ENCODE measurements at places on chromosomes 1 and 21. TPM values are rescaled to one million over a fixed set of nuclear protein-coding genes. Genes with fewer than 3 reads are reported as not detected.
A peak's percentile ranks its signal among the peaks of the same experiment; 100 is the strongest.

DNA sequence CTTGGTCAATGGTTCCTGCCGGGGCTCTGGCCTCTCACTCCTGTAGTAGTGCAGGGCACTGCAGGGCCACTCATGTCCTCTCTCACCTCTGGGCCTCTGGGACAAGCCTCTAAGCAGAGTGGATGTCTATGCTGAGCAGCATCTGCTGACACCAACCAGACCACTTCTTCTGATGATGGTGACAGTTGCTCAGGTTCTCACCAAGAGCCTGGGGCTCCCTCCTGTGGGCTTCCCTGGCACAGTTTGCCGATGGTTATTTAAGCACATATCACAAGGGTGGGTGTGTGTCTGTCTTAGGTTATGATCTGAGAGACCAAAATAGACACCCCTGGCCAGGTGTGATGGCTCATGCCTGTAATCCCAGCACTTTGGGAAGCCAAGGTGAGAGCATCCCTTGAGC lies 17.4 kb upstream of the GPR137B start:
- H3K27ac ChIP-seq, result no peak overlapping the region
- H3K4me3 ChIP-seq, result no peak overlapping the region
- H3K4me1 ChIP-seq, result no peaks in the 10 kb centered on the region
- DNase-seq, result no peak
- no peaks in the 10 kb centered on the region for H3K27me3 ChIP-seq
- H3K36me3 ChIP-seq, result no peaks in the 10 kb centered on the region

The NBPF6 gene
- total RNA-seq, result not detected

- no peaks in the 10 kb centered on the region for H3K36me3 ChIP-seq
- no peaks in the 10 kb centered on the region for H3K27me3 ChIP-seq
- H3K4me3 ChIP-seq, result no peak overlapping the region
- peak overlapping the region; percentile 36 for H3K27ac ChIP-seq
- no peak for DNase-seq
These were observed 5.9 kb upstream of the VPS45 start for GRCh38 chr1:150061632-150062101.

The SELENBP1 gene
- total RNA-seq, result 102 TPM

DNA sequence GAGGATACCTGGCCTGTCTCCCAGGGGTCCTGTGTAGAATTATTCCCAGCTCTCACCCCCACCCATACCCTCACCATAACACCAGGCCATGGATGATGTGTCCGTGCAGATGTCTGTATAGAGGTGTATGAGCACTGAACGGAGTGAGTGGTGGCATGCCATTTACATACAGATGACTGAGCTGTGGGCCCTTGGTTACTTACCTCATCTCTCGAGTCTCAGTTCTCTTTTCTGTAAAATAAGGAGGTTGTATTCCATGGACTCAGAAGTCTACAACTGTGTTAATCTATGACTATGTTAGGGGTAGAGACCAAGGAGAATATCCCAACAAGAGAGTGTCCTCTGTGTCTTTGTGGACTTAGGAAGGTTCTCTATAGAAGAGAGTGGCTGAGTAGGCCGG lies 65.6 kb upstream of the CD1D start:
- no peak overlapping the region for H3K27ac ChIP-seq
- DNase-seq, result no peak
- H3K27me3 ChIP-seq, result no peaks in the 10 kb centered on the region
- H3K4me1 ChIP-seq, result peaks cover 17% of the 10 kb centered on the region
- H3K36me3 ChIP-seq, result no peaks in the 10 kb centered on the region

DNA sequence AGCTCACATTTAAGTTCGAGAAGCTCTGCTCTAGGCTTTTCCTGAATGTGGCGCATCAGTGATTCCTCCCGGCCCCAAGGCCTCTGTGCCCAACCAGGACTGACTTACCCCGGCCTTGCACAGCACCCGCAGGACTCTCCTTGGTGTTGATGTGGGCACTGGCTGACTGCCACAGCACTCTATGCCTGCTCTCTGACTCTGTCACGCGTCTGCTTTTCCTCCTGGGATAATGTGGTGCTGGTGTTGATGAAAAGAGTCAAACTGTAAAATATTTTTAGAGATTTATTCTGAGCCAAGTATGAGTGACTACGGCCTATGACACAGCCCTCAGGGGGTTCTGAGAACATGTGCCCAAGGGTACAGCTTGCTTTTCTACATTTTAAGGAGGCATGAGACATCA lies 15.5 kb upstream of the SLC2A5 start:
- no peaks in the 10 kb centered on the region for H3K4me1 ChIP-seq
- no peak overlapping the region for H3K4me3 ChIP-seq
- H3K27me3 ChIP-seq, result no peaks in the 10 kb centered on the region
- DNase-seq, result peak; percentile 83
- H3K36me3 ChIP-seq, result no peaks in the 10 kb centered on the region

DNA sequence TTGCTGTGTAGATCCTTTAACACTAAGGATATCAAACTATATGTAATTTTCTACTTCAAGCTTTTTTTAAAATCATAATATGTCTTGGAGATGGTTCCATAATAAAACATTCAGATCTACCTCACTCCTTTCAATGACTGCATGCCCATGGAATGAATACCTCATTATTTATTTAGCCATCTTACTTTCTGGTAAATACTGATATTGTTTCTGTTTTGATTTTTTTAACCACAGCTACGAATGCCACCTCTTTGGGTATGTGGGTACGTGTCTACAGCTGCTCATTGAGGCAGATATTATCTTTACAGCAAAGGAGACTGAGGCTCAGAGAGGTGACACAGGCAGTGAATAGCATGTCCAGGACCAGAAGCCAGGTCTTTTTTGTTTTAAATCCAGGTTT lies 215.7 kb downstream of the ST6GALNAC3 start:
- H3K27me3 ChIP-seq, result no peaks in the 10 kb centered on the region
- no peak for DNase-seq
- no peak overlapping the region for H3K27ac ChIP-seq
- no peak overlapping the region for H3K4me3 ChIP-seq
- no peaks in the 10 kb centered on the region for H3K4me1 ChIP-seq

GRCh38 chr1:114207635-114208034 lies 54.0 kb upstream of the SYT6 start:
- H3K4me1 ChIP-seq, result no peaks in the 10 kb centered on the region
- no peak overlapping the region for H3K27ac ChIP-seq
- H3K4me3 ChIP-seq, result no peak overlapping the region
- H3K36me3 ChIP-seq, result no peaks in the 10 kb centered on the region
- H3K27me3 ChIP-seq, result no peaks in the 10 kb centered on the region

DNA sequence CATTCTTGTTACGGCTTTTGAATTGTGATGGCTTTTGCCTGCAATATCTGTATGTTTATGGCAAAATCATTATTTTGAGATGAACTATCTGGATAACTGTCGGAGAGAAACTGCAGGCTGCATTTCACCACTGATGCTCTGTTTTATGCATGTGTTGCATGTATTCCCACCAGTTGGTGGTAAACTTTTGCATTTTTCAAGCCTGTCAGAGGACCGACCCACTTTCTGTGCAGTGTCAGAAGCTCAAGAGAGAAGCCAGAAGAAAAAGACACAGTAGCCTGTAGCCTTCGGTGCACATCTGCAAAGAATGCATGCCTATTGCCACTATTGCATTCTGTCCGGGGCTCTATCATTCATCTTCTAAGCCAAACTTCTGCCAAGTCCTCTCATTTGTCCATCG lies 41.6 kb downstream of the OLIG1 start:
- no peak overlapping the region for H3K4me3 ChIP-seq
- no peak overlapping the region for H3K27ac ChIP-seq
- no peaks in the 10 kb centered on the region for H3K36me3 ChIP-seq
- H3K27me3 ChIP-seq, result peaks cover 9% of the 10 kb centered on the region
- no peaks in the 10 kb centered on the region for H3K4me1 ChIP-seq
- DNase-seq, result no peak

GRCh38 chr1:145707183-145707867 lies at the start of gene PDZK1:
Gene PDZK1, minus strand, starts transcription at chr1:145707368. Its CDS starts 19,347 bp downstream, at chr1:145688021.
- H3K4me3 ChIP-seq, result no peak within 1 kb of the TSS
- no peaks in the 10 kb centered on the region for H3K4me1 ChIP-seq
- no peaks in the 10 kb centered on the region for H3K36me3 ChIP-seq
- DNase-seq, result no peak
- no peaks in the 10 kb centered on the region for H3K27me3 ChIP-seq
- no peak within 1 kb of the TSS for H3K27ac ChIP-seq

DNA sequence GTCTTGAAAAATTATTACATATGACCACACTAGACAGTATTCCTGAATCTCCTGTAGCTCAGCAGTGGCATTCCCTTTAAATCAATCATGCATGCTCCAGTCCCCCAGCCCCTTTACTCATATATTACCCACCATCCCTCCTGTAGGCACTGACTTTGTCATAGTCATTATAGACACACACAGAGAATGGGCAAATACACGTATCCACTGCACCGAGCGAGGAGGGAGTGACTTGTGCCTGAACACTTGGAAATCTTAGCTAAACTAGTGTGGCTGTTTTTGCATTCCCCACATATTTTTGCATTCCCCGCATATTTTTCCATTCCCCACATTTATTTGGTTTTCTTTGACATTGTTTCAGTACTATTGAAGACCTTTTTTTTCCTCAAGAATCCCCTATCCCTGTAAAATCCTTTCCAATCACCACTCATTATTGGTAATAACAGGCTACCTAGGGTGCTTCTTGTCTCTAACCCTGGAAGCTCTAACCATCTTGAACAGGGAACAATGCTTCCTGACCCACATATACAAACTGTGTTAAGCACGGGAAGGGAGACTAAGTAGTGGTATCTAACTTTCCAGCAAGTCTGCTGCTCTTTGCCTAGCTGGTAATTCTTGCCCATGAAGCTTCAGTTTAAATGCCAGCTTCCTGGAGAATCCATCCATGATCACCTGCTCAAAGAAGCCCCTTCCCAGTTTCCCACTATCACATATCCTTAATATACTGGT lies 534.4 kb upstream of the CAMK1G start:
- no peak for DNase-seq
- no peaks in the 10 kb centered on the region for H3K36me3 ChIP-seq
- no peak overlapping the region for H3K27ac ChIP-seq
- H3K4me3 ChIP-seq, result no peak overlapping the region
- no peaks in the 10 kb centered on the region for H3K27me3 ChIP-seq
- H3K4me1 ChIP-seq, result no peaks in the 10 kb centered on the region

DNA sequence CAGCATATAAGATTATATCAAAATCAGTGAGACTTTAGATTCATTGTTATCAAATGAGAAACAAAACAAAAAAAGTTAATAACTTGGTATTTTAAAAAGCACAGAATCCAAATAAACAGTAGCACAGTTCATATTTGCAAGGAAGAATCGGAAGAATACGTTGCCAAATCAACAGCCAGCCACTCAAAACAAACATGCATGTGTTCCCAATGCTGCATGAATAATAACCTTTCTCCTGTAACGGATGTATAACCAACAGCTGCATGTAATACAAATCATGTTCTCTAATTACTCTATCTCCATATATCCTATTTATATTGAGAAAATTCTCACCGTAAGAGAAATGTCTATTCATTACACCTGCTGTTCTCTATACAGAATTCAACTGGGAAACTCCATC lies 98.9 kb upstream of the FOXD3 start:
- no peaks in the 10 kb centered on the region for H3K4me1 ChIP-seq
- DNase-seq, result no peak
- no peaks in the 10 kb centered on the region for H3K36me3 ChIP-seq
- H3K4me3 ChIP-seq, result no peak overlapping the region
- no peaks in the 10 kb centered on the region for H3K27me3 ChIP-seq
- H3K27ac ChIP-seq, result no peak overlapping the region

DNA sequence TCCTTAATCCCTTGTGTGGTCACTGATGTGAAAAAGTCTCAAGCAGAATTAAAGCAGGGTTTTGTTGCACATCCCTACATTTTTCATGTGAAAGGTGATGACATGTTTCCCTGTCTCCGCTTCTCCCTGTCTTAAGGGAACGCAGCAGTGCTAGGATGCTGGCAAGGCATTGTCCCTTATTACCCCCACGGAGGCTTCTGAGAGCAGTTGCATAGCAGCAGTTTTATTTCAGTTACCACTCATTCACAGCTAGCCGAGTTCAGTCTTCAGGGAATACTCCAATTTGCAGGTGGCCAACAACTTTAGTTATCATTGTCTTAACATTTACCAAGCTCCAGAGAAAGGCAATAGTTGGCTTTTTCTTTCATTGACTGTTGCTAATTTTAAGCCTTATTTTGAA lies 89.1 kb downstream of the CLEC20A start:
- no peaks in the 10 kb centered on the region for H3K4me1 ChIP-seq
- H3K27ac ChIP-seq, result no peak overlapping the region
- no peaks in the 10 kb centered on the region for H3K27me3 ChIP-seq
- H3K4me3 ChIP-seq, result no peak overlapping the region

DNA sequence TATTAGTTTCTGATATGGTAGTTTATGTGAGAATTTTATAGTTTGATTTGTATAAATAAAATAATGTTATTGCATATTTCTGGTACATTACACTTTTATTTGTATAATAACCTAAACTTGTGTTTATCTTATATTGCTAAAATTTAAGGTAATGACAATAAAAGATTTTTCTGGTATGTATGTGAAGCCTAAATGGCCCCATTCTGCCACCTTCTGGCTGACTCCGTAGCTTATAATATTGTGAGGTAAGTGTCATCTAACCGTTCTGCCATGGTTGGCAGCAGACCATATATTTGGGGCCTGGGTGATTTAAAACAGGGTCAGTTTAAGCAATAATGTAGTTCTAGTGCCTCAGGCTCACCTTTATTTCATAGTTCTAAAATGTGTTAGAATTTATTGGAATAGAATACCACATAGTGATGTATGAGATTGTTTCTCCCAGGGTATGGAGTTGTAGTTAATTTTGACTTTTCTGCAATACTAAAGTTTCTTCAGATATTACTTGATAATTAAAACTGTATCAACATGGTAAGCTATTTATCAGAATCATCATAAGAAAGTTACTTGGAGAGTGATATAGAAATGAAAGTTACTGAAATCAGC lies 21.2 kb upstream of the PRKACB start:
- H3K27ac ChIP-seq, result no peak overlapping the region
- DNase-seq, result peak; percentile 69
- H3K36me3 ChIP-seq, result no peaks in the 10 kb centered on the region
- no peak overlapping the region for H3K4me3 ChIP-seq

GRCh38 chr1:57066980-57067610 lies 101.3 kb upstream of the C8B start:
- H3K4me3 ChIP-seq, result no peak overlapping the region
- no peaks in the 10 kb centered on the region for H3K4me1 ChIP-seq
- no peaks in the 10 kb centered on the region for H3K36me3 ChIP-seq
- H3K27ac ChIP-seq, result no peak overlapping the region

The AGMAT gene
- total RNA-seq, result 1.1 TPM

GRCh38 chr1:206628916-206629315 lies 6.4 kb upstream of the DYRK3 start:
- no peaks in the 10 kb centered on the region for H3K36me3 ChIP-seq
- no peak for DNase-seq
- no peak overlapping the region for H3K4me3 ChIP-seq
- H3K27ac ChIP-seq, result no peak overlapping the region
- no peaks in the 10 kb centered on the region for H3K27me3 ChIP-seq

GRCh38 chr1:94974824-94975223 lies 47.9 kb upstream of the CNN3 start:
- no peaks in the 10 kb centered on the region for H3K36me3 ChIP-seq
- no peak overlapping the region for H3K4me3 ChIP-seq
- no peaks in the 10 kb centered on the region for H3K27me3 ChIP-seq
- DNase-seq, result no peak

DNA sequence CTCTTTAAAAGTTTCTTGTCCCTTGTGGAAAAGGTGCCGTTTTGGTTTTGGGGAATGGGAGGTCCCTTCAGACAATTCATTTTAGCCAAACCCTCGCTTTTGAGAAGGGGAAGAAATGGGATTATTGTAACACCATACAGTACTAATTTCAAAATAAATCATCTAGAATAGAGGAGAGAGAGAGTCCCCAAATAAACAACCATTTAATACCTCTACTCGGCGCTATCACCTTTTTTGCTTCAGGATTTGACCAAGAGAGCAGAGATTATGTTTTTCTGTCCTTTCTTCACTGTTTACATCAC lies 770 bp upstream of the RC3H1 start:
- H3K27me3 ChIP-seq, result no peaks in the 10 kb centered on the region
- H3K4me1 ChIP-seq, result peaks cover 19% of the 10 kb centered on the region
- H3K4me3 ChIP-seq, result peak overlapping the region; percentile 88
- H3K27ac ChIP-seq, result peak overlapping the region; percentile 94
- DNase-seq, result no peak
- H3K36me3 ChIP-seq, result no peaks in the 10 kb centered on the region

Data from ascending aorta (tissue), 2 donors.